ENCODE measurements at places on chromosomes 1 and 21.

- no peak for DNase-seq
Observed at GRCh38 chr1:87942165-87942564, 613.5 kb downstream of the LMO4 start.

DNA sequence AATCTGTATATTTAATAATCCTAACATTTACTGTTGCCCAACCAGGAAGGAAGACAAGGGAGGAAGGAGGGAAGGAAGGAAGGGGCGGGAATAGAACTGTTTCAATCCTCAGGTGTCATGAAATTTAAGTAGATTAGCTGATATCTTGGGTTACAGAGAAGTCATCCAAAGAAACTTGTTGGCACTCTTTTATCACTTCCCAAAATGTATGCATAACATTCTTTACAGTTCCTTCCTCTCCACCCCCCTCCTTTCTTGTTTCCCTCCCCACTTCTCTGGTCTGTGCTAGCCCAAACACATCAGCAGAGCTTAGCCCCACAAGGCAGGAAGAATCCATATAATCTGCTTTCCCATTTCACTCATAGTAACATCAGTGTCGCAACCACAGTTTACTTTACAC, 110.9 kb downstream of the ESRRG start:
- no peak for DNase-seq

DNA sequence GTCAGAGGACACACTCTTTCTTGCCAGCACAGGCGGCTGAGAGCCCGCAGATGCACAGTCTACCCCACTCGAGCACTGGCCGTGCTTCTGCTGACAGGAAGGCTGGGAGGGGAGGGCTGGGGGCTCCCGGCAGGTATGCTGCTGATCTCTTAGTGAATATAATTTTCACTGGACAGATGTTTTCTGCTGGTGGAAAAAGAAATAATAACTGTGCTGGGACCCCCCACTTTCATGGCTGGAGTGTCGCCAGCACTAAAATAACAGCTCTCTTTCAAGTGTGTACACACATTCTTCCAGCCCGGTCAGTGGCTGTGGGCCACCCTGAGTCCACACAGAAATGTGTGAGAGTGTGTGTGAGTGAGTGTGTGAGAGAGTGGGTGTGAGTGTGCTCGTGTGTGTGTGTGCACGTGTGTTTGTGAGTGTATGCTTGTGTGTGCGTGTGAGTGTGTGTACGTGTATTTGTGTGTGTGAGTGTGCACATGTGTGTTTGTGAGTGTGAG, 167.7 kb upstream of the USP24 start:
- no peak for DNase-seq

DNA sequence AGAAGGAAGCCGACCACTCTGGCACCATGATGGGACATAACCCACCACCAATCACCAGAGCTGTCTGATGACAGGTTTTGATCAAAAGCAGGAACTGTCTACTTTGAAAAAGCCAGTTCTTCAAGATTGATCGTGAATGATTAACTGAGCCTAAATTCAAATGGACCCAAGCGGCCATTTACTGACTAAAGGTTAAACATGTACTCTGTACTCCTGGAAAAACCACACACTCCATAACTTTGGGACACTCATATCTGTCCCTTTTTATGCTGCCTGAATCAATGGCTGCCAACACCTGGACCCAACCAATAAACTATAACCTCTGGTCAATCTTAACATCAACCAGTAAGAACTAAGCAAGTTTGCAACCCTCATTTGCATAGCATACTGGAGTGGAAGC, 206.6 kb downstream of the URB2 start:
- no peak for DNase-seq

DNA sequence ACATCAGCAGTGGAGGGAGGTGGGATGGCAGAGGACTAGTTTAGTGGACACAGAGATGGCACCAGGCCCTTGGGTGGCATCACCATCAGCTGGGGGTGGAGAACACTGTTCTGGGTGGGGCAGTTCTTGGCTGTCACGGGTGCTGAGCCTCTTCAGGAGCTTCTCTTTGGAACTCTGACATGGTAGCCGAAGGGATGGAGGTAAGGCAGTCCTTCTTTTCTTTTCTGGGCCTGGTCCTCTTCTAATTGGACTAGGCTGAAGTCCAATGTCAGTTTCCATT, 8.3 kb upstream of the MEF2D start:
- no peak for DNase-seq

GRCh38 chr1:51621161-51621560, 4.3 kb downstream of the OSBPL9 start:
- DNase-seq: no peak
